ENCODE measurements at places on chromosomes 4 and X.

DNA sequence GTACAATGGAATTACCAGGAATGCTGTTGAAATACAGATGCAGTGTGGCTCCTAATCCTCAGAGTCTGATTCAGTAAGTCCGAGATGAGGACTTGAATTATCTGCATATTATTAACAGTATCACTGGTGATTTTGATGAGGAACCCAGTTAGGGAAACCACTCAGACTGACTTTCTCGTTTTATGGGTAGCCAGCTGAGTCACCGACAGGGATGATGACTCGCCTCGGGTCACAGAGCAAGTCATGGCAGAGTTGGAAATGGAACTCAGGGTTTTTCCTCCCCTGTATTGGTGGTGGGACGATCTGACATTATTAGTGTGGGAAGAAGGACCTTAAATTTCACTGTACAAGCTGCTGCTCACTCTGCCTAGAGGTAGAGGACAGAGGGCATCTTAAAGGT, 51.3 kb downstream of the RTL9 start:
- DNase-seq: no peak

DNA sequence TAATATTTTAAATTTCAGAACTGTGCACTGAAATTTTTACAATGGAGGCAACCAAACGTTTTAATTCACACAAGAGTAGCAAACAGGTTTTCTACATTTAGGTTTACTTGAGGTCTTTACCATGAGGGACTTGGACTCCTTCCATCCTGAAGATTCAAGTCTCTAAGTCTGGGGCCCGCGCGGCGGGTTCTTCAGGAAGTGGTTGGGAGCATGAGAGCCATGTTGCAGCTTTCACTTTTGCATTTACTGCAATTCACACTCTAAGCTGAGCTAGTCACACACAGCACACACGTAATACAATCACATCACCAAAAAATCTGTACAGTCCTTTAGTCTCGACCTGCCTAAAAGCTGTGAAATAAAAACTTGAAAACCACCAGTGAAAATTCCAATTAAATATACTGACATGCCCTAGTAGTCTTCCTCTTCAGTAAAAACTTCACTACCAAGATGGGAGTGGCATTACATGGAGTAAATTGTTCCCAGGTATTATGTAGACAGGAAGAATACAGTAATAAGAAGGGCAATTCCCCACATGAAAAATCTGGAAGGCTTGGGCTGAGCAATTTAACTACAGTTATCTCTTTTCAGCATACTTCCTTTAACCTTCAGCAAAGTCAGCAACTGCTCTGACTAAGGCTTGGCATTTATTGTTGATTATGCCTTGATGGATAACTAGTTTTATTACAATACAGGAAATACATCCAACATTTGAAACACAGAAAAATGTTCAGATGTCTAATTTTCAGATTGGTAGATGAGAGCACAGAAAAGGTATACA, 571.1 kb upstream of the DIPK2B start:
- no peak for DNase-seq

DNA sequence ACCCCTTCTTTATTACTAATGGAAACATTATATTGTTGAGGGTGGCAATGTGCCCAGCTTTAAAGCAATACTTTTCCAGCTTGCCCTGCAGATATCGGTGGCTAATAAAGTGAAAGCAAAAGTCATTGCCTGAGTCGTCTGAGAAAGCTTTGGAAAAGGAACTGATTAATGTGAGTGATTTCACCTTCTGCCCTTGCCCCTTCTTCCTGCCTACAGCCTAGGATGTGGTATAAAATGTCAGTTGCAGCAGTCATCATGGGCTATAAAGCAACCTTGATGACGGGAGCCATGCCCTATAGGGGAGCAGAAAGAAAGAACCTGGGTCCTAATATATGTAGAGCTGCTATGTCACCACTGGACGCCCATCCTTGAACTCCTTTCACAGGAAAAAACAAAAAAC, 132.4 kb upstream of the USP9X start:
- DNase-seq: no peak

- no peak for DNase-seq
These were observed 321.7 kb downstream of the DHX15 start for GRCh38 chr4:24262616-24263015.

- DNase-seq: no peak
These were observed 139.5 kb downstream of the STIM2 start for GRCh38 chr4:27000122-27000521.

- peak; percentile 26 for DNase-seq
These were observed 1041.0 kb upstream of the TENM3 start for GRCh38 chr4:181202240-181202639.

GRCh38 chrX:126820700-126821420, 1.3 kb downstream of the PRR32 start:
- no peak for DNase-seq

DNA sequence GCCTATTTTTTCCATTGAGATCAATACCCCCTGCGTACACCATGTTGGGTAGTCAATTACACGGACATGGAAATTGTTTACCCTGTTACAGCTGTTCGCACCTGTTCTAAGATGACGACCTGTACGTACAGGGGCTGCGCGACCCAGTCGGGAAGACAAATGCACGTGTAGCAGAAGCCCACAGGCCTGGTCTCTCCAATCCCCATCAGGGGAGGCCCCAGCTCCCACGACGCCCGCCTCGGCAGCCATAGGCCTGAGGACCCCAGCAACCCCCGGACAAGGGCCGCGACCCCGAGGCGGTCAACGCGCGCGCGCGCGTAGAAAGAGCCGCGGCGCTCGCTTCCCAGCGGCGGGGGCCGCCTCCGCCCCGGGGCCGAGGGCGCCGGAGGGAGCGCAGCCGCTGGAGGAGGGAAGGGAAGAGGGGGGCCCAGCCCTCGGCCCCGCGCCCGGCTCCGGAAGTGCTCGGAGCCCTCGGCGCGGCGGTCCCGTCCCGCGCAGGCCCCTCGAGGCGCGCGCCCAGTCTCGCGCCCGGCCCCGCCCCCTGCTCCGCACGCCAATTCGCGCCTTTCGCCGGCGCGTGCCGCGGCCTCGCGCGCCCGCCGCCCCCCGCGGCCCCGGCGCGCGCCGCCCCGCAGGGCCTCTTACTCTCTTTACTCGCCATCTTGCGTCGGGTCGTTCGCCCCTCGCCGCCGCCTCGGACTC, 618 bp downstream of the RBBP7 start:
- DNase-seq: peak; percentile 54

DNA sequence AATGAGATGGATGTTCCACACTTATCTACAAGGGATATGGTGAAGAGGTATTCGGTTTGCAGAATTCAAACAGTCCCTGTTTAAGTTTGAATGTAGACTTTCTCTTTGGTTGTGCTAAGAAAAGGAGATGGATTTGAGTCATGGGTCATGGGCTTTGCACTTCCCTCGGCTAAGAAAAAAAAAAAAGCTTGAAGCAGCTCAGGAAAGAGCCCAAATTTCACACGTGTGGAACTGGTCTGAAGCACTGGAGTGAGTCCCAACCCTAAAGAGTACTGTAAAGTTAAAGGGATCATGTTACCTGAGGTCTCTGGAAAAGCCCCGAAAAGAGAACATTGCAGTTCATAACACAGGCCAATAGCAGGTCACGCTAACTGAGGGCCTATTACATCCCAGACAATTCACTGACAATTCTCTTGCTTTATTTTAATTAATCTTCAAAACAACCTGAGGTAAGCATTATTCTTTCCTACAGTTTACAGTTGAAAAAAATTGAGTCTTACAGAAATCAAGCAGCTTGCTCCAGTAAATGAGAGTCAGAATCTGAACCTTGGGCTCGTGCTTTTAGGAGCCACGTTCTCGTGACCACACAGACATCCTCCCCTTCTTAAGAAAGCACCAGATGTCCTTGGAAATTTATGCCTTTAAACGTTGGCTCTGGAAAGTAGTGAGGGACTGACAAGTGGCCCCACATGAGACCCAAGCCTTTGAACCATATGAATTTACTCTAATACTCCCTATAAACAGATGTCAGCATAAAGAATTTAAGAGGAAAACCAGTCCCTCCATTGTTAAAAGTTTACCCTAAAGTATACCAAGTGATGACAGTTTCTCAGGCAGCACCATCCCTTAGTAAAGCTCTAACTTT, 89.3 kb downstream of the MAD2L1 start:
- DNase-seq: no peak

DNA sequence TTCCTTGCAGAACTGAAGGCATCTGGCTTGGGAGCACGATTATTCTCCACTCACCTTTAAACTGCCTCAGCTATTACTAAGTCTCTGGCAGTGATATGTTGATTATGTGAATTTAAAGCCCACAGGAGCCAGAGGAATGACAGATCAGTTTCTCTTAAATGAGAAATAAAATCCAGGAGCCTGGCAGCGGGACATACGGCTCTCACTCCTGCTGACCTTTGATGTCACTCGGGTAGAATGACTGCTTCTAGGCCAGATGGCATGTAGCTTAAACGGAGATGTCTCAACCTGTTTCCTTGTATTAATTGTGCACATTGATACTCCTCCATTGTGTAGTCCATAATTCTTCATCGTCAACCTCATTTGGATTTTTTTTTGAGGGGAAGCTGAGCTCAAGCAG, 4.0 kb upstream of the CBLL2 start:
- no peak for DNase-seq

DNA sequence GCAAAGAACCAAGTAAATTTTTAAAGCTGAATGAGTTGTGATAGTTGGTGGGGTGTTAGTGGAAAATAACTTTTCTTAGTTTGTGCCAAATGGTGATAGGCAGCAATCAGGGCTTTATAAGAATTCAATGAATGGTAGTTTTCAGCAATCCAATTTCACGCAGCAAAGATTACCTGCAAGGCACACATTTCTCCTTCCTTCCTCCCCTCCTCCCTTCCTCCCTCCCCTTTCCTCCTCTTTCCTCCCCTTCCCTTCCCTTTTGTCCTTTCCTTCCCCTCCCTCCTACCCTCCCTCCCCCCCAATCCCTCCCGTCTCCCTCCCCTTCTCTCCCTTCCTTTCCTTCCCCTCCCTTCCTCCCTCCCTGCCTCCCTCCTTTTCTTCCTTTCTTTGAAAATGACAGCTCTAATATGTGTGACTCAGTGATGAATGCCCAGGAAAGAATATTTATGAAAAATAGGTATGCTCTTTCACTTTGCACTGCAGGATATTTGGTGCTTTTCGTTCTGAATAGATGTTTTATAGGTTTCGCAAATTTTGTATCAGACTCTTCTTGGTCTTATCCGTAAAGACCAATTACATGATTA, 168.1 kb downstream of the BMPR1B start:
- DNase-seq: no peak

DNA sequence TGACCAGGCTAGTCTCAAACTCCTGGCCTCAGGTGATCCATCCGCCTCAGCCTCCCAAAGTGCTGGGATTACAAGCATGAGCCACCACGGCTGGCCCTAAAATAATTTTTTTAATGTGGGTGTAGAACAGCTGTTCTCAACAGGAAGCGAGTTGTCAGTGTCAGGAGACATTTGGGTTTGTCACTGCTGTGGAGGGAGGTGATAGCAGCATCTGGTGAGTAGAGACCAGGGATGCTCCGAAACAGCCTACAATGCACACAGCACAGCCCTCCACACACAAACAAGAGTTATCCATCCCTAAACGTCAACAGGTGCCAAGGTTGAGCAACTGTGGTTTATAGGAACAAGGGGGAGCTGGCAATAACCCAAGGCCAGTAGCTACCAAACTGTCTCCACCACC, 243.4 kb upstream of the STS start:
- DNase-seq: no peak

DNA sequence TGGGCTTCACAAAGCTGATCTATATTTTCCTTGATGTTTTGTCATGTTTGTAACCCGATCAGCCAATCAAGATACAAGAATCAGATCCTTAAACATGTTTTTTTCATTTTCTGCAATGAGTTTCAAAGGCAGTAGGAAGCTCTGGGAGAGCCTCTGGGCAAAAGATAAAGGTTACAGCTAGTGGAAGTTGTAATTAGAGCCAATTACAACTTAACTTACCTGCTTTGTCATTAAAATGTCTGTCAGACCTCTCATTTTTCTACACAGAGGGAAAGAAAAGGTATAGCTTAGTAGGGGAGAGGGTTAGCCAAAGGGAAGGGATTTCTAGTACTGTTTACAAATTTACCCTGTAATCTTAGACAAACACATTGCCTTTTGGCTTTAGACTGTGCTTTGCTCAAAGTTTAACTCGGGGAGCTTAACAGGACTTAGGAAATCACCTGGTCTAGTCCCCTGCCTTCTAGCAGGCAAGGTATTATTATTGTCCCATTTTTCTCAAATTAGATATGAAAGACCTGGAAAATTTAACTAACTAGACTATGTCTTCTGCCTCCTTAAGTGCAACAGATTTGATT, 55.8 kb downstream of the FGF16 start:
- no peak for DNase-seq

DNA sequence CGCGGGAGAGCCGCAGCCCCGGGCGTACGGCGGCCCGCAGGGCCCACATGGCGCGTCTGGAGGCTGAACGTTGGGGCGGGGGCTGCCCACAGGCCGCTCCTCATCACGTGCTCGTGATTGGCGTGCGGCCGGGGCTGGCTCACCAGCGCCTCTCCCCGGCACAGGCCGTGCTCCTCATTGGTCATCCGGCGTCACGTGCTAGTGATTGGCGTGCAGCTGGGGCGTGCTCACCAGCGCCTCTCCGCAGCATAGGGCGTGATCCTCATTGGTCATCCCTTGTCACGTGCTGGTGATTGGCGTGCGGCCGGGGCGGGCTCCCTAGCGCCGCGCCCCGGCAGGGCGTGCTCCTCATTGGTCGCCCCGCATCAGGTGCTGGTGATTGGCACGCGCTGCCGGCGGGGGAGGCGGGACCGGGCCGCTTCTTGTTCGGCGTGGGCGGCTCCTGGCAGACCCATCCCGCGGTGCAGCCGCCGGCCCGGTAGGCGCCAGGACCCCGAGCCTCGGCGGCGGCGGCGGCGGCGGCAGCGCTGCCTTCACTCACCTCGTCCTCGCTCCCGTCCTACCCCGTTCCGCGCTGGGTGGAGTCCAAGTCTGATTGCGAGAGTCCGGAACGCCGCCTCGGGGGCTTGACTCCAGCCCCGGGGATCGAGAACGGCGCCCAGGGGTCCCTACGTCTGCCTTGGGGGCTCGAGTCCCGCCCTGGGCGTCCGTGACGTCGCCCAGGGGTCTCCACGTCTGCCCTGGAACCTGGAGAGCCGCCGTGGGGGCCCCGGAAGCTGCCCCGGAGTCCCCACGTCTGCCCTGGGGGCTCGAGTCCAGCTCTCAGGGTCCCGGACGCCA, at the start of gene GTPBP6:
GTPBP6 (minus strand) TSS at position 58 of the 840 bp plus-strand sequence; CDS start at position 49, 9 bp downstream.
- DNase-seq: peak; percentile 93

GRCh38 chr4:179071131-179071530, 1628.9 kb upstream of the AGA start:
- DNase-seq: no peak

GRCh38 chr4:3470244-3471097, 7.4 kb downstream of the DOK7 start:
- no peak for DNase-seq

DNA sequence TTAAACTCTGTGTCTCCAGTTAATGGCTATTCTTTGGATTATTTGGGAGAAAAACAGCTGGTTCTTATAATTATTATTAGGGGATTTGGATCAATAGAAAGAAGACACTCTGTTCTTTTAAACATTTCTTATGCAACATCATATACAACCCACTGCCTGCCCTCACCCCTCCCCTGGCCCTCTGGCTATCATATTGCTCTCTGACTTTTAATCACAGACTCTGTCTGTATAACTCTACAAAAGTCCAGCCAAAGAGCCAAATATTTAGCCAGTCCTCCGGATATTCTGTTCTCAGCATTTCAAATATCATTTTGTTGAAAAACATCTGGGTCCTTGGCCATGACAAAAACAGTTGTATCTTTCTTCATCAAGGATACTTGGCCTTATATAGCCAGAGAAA, 19.0 kb upstream of the PACRGL start:
- DNase-seq: no peak
